ENCODE measurements at places on chromosomes 5 and 9.
A peak's percentile ranks its signal among the peaks of the same experiment; 100 is the strongest.

DNA sequence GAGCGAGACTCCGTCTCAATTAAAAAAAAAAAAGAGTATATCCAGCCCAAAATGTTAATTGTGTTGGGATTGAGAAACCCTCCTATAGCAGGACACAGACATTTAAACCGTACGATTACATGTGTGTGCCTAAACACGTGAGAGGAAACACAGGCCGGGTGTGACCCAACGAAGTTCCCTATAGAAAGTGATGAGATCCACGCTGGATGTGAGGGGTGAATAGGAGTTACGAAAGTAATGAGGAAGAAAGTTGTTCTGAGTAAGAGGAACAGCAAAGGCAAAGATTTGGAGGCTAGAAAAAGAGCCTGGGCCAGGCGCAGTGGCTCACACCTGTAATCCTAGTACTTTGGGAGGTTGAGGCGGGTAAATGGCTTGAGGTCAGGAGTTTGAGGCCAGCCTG is 13.6 kb downstream of the NAIF1 start:
- no peak for DNase-seq

- no peak for DNase-seq
Measured at GRCh38 chr5:79107020-79107796, 4.4 kb upstream of the BHMT start.

DNA sequence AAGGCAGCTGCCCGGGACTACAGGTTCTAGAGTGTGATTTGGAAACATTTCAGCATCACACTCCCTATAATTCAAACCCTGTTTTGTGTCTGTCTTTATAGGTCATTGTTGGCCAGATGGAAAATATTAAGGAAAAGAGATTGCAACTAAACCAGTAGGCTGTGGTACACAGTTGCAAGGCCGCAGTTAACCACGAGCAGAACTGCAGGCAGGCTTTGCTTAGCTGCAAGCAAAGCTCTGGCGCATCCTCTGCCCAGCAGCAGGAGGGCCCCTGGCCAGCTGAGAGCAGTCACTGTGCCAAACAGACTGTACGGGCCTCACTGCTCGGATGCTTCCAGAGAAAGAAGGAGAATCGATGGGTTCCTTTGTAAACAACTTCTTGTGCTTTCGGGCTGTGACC is 204.5 kb downstream of the DENND1A start:
- DNase-seq, result no peak

- peak; percentile 25 for DNase-seq
Measured at GRCh38 chr5:111735583-111736270, 21.3 kb downstream of the NREP start.

- no peak for DNase-seq
Measured at GRCh38 chr5:37940931-37941623, 101.2 kb upstream of the GDNF start.

DNA sequence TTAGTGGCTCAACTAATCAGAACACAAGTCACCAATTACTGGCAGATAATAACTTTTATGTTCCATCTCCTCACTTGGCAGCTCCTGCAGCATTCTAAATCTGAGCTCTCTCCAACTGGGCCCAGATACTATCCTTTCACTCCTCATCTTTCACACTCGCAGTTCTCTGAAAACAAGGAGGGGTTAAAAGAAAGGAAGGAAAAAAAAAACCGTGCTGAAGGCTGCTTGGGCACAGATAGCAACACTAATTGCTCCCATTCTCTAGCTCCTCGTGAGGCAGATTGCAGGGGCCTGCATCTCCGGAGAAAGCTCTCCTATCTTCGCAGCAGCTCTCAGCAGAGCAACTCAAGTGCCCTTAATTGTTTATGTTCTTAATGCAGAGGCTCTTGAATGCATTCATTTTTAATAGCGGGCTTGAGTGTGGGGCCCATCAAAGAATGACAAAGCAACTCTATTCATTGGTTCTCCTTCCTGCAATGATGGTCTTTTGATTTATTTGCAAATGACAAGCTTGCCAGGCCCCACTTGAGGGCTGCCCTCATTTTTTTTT is 23.9 kb downstream of the TLE1 start:
- DNase-seq, result no peak

DNA sequence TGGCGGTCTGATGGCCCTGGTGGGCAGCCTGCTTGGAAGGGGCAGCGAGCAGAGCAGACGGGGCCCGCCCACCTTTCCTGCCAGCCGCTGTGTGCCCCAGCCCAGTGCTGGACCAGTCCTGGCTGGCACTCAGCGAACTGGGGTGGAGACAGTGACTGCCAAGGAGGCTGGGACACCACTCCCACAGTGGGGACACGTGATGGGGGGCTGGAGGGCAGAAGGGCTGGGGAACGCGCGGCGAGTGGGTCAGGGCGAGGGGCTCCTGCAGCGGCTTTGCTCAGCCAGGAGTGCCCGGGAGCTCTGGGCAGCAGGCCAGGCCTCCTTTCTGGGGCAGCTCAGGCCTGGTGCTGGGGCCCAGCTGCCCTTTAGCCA is 19.5 kb downstream of the NCS1 start:
- DNase-seq, result no peak

DNA sequence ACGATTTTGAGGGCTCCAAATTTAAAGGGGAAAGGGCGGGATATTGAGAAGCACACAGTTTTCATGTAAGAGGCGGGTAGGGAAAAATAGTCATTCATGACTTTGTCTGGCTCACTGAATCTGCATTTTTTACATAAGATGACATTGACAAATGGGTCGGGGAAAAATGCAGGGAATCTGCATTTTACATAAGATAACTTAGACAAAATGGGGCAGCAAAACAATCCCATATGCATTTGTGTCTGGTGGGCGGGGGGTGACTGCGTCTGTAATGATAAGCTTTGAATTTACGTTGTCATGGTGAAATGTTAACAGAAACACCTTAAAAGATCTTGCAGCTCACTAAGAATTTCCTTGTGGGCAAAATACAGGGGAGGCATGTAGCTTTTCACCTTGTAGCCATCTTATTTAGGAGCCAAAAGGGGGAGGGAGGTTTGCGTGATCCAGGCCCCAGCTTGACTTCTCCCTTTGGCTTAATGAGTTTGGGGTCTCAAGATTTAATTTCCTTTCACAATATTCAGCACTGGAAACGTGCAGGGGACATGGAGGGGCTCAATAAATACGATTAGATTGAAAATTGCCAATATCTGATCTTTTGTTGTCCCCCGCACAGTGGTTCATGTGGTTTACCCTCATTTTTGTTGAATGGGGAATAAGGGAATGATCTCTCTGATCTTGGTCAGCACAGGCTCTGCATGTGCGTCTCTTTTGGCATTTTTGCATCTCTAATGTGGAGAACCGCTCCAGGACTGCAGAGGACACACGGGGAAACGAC is 41.1 kb upstream of the GADD45G start:
- DNase-seq, result no peak

DNA sequence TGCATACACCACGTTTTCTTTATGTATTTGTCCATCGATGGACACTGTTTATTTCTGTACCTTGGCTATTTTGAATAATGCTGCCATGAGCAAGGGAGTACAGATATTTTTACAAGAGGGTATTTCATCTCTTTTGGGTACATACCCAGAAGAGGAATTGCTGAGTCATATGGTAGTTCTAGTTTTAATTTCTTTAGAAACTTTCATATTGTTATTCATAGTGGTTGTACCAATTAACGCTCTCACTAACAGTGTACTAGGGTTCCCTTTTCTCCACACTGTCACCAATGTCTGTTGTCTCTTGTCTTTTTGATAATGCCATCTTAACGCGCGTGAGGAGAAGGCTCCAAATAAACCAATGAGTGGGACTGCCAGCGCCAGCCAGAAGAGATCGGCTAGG is 257.6 kb upstream of the EDIL3 start:
- no peak for DNase-seq

DNA sequence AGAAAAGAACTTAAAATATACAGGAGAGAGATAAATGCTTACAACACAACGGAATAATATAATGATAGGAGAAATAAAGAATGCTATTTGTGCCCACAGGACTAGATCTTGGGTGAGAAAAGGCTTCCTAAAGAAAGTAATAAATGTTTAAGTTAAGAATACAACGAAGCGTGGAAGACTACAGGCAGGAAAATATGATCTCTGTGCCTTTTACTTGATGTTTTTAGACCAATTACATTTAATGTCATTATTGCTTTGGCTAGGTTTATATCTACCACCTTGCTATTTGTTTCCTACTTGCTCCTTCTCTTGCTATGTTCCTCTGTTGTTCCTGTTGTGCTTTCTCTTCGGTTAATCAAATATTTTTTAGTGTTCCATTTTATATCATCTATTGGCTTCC is 80.2 kb upstream of the GOLGA1 start:
- DNase-seq, result no peak

- no peak for DNase-seq
Measured at GRCh38 chr5:35608881-35609779, 8.5 kb upstream of the SPEF2 start.

DNA sequence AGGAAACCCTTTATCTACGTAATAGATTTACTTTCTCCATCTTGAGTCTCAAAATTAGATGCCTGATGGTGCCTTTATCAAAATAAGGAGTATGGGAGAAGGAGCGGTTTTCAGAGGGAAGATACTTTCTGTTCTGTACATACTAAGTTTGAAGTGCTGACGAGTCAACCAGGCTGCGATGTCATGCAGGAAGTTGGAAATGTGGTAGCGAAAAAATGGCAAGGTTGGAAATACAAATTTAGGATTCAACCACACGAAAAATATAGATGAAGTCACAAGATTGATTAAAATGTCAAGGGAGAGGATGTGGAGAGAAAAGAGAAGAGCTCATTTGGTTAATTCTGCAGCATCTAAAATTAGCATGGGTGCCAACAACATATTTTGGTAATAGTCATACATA is 129.5 kb downstream of the FOXD1 start:
- DNase-seq, result no peak

- no peak for DNase-seq
Measured at GRCh38 chr9:75186767-75187380, 98.6 kb downstream of the OSTF1 start.

DNA sequence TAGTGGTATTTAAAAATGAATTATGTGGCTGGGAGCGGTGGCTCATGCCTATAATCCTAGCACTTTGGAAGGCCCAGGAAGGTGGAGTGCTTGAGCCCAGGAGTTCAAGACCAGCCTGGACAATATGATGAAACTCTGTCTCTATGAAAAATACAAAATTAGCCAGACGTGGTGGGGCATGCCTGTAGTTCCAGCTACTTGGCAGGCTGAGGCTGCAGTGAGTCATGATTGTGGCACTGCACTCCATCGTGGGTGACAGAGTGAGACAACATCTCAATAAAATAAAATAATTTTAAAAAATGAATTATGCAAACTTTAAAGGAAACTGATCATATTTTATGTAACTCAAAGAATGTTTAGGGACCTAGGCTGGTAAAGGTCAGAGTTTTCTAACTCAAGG is 310.8 kb upstream of the DMRT1 start:
- DNase-seq, result no peak

- no peak for DNase-seq
Measured at GRCh38 chr5:138724470-138725146, 28.6 kb upstream of the CTNNA1 start.

DNA sequence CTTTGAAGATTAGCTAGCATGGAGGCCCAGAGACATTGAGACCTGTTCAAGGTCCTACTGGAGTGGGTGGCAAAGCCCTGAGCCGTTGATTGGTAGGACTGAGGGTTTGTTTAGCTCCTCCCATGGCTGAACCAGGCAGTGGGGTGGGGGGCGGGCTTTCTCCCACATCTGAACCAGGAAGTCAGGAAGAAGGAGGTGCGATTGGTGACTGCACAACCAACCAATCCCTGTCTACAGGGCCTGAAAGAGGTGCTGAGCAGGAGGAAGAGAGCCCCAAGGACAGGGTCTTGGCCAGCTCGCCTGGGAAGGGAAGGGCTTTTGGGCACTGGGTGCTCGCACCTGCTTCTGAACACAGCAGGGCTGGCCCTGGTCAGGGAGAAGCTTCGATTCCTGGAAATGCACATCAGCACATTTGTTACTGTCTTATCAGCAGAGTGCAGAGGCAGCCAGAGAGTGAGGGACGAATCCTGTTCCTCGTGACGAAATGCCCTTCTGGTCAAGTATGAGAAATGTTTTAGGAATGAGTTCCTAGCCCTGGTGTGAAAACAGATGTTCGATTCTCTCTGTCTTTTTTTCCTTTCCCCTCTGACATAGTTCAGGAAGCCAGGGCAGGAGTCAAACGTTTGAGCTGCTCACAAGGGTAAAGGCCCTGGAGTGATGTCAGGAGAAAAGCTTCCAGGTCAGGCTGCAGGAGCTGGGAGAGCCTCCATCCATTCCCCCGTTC is 294.8 kb upstream of the KLF4 start:
- DNase-seq, result no peak

DNA sequence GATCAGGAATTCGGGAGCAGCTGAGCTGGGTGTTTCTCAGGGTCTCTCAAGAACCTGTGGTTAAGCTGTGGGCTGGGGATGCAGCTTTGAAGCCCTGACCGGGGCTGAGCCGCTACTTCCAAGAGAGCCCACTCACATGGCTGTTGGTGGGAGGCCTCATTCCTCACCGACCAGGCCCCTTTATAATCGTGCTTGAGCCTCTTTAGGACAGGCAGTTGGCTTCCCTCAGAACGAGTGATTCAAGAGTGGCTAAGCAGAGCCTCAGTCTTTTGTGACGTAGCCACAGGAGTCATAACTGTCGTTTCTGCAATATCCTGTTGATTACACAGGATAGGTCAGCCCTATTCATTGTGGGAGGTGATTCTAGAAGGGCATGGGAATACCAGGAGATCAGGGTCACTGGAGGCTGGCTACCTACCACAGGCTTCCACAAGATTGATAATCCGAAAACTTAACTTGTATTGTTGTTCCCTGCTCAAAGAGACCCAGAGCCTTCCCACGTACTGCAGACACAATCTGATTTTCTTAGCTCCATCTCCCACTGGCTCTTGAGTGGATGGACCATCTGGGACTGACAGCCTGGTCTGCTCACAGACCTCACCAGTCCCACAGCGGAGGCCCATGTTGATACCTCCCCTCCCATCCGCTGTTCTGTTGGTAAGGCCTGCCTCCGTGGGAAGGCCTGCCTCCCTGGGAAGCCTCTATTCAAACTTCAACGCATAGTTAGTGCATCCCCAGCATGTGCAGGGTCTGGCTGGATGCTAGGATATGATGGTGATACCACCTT is 3.0 kb upstream of the ERGIC1 start:
- no peak for DNase-seq

DNA sequence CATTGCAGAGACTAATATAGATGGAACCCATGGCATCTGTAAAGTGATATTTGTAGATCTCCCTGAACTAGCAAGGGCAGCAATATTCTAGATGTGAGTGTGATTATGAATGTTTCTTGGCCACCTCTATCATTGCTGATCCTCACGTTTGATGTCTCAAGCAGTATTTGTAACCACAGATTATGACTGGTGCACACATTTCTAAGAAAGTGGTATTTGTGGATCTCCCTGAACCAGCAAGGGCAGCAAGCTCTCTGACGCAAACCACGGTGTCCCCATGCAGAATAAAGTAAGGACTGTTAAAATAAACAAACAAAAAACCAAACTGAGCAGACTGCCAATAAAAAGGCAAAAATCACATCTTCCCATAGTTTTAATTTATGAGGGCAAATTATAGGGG is 301.3 kb downstream of the CSNK1G3 start:
- DNase-seq, result no peak

DNA sequence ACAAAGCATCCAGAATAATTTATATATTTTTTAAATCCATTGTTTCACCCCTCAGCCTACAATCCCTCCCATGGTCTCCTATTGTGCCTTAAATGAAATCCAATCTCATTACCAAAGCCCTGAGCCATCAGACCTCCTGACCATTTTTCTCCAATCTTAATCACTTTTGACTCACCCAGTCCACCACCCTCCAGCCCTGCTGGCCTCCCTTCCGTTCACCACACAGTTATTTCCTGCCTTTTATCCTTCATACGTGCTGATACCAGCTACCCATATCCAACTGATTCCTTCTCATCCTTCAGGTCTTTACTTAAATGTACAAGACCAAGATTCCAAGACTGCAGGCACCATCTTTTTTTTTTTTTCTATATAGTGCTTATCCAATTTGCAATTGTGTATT is 1026.7 kb upstream of the DMAC1 start:
- DNase-seq, result no peak

Measured in stimulated activated CD8-positive, alpha-beta memory T cell treated with anti-CD3 and anti-CD28 coated beads, Interleukin-2, amount 100 ng/mL, for 48 hours (primary cell).